ENCODE measurements at places on chromosomes 7 and 10.

GRCh38 chr10:101896225-101896877, 52.8 kb upstream of the KCNIP2 start:
- DNase-seq = no peak

DNA sequence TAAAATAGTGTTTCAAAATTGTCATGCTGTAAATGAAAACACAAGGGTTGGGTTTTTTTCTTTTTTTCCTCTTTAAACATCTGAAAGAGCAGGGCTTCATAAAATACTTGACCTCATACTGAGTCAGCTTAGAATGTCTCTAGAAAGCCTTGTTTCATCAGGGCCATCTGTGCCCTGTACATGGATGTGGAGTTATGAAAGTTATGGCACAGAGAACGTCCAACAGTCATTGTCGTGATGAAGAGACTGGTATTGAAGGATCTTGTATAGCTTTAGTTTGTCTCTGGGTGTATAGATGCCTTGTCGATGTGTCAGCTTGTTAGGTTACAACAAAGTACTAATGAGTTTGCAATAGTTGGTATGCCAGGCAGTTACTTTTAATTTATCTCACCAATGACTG, 127.3 kb downstream of the FAM204A start:
- no peak for DNase-seq

DNA sequence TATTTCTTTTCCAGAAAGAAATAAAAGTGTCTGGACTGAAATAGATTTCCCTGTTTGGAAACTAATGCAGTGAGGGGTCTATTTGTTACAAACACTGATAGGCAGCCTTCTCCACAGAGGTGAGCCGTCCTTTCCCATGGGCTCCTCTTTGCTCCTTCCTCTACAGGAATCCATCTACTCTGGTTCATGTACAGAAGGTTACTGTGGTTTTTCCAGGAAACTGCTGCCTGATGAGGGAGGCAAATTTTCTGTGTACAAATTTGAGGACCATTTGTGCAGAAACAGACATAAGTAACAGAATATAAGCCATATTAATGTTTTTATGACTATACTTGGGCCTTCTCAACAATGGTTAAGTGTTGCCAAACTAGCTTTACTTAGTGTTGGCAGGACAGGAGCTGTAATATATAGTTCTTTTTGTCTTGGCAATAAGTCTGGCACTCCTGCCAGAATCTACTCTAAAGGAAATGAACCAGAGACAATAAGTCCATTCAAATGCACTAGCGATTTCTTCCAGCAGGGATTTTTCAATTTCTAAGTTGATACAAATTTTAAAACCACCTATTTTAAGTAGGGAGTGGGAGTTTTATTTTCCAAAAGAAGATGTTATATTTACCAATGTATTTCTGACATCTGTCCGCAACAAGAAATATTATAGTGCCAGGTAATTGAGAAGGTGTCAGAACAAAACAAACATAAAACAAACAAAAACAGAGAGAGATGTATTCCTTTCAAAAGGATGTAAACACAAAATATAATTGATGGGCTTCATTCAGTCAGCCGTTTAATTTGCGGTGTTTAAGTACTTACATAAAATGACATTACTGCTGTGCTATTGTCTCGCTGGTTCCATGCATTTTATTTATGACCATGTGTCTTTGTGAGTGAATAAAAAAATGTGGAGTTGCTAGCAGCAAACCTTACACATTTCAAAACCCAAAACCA, 91.0 kb upstream of the NFE2L3 start:
- DNase-seq = no peak

GRCh38 chr7:82713506-82713905, 269.9 kb upstream of the CACNA2D1 start:
- no peak for DNase-seq

- DNase-seq = no peak
Observed at GRCh38 chr7:41294556-41295454, 408.1 kb downstream of the INHBA start.

GRCh38 chr10:69087590-69088470, at the start of gene SRGN:
TSS of gene SRGN (plus strand) at chr10:69088103. CDS start at chr10:69088158, 55 bp downstream.
- DNase-seq = no peak

GRCh38 chr7:44287488-44288380, 37.7 kb downstream of the CAMK2B start:
- no peak for DNase-seq

DNA sequence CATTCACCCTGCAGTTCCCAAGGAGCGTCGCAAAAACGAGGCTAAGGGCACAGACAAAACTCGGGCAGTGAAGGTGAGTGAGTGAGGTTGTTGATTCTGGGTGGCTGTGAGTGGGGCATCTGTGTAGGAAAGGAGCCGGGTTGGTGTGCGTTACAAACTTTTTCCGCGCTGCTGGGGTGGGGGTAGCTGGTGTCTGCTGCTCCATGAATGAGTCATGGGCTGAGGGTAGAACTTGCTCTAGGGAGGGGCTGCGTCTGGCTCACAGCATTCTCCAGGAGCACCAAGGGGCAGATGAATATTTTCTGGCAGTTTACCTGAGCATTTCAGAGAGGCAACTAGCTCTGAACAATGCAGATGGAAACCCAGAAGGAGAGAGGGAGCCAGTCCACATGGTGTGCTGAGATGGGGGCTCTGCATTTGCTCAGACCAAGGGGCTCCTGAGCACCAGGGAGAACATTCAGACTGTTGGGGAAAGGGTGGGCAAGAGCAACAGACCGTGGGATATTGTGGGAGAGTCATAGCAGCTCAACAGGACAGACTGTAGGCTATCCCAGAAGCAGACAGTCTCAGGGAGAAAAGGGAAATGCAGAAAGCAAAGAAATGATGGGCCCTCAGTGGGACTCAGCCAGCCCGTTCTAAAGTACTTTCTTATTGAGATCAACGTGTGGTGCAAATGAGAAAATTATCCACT, 18.8 kb downstream of the NOBOX start:
- DNase-seq = no peak

DNA sequence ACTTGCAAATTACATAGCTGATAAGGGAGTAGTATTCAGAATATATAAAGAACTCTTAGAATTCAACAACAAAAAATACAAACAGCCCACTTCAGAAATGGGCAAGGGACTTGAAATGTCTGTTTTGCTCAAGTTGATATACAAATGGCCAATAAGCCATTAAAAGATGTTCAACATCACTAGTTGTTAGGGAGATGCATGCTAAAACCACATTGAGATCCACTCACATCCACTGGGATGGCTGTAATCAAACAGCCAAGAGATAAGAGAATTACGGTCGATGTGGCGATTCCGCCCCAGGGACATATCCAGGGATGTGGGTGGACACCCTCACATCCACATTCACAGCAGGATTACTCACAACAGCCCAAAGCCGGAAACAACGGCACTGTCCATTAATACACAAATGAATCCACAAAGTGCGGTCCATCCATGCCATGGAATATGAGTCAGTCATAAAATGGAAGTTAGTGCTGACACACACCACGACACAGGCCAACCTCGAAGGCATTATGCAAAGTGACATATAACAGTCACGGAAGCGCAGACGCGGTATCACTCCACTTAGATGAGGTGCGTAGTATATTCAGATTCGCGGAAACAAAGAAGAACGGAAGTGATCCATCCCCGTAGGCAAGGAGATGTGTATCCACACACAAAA, 227.8 kb downstream of the DNAJB6 start:
- no peak for DNase-seq

- DNase-seq = no peak
Observed at GRCh38 chr10:105138358-105138757, 497.3 kb downstream of the SORCS3 start.

DNA sequence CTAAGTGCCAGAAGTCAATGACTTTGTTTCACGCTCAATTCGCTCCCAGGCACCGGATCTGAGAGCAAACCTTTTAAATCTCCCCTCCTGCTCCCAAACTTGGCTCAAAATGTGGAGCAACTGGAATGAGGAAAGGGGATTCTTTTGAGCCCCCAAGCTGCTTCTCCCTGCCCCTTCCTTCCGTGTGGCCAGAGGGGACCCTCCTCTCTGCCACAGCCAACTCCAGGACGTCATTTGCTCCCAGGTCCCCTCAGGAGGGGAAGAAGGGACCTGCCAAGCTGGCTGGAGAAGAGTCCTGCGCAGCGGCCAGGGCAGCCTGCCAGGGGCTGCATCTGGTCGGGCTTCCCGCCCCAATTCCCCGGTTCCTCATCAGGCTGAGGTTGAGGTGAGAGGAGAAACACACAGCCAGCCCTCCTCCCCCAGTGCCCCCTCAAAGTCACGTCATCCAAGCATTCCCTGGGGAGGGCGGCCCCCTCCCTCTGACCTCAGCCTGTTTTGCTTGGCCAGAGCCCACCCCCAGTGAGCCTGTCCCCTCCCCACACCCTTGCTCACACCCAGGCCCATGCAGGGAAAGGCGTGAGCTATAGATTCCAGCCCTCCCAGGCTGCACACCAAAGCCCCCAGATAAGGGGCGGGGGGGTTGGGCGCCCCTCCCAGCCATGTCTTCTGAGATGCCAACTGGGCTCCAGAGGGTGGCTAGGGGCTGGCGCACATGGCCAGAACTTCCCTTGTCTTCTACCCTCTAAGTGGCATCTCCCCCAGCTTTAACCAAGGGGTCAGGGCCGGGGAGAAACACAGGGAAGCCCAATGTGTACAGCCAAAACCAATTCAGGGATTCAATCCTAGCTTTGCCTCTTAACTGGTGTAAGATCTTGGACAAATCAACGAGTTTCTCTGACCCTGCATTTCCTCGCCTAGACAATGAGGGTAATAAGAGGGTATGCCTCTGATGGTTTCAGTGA, 35.0 kb downstream of the SH3PXD2A start:
- DNase-seq = no peak

DNA sequence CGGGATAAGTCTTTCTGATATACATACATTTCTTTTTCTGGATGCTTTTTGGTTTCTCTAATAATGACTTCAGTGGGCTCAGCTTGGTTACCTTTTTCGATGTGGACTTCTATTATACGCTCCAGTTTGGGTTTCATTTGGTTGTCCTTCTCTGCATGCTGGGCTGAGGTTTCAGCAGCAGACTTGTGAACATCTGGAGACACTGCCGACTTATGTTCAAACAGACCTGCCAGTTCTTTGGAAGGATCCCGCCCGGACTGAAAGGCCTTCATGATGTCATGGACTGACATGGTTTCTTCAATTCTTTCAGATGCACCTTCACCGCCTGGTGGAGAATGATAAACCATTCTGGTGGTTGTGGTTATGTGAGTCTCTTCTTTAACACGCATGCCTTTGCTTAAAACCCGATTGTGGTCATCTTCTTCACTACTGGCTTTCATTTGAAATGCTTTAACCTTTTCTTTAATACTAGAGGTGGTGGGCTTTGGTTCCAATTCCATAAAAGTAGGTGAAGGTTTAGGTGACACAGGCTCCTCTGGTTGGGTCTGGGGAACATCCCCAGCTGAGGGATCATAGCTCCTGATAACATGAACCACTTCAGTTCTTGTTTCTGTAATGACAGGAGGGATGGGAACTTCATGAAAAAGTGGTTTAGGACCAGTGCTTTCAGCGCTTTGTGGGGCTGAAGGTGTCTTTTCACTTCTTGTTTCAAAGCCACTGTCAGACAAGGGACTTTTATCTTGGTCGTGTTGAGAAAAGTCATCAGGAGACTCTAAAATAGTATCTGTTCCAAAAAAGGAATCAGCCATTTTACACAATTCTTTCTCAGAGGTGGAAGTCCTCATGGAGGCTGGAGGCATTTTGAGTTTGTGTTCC, 167.7 kb upstream of the CCDC6 start:
- DNase-seq = no peak

- DNase-seq = no peak
Observed at GRCh38 chr10:132562916-132563456, 25.4 kb downstream of the INPP5A start.

- no peak for DNase-seq
Observed at GRCh38 chr7:156897673-156898072, 4.7 kb upstream of the LMBR1 start.

DNA sequence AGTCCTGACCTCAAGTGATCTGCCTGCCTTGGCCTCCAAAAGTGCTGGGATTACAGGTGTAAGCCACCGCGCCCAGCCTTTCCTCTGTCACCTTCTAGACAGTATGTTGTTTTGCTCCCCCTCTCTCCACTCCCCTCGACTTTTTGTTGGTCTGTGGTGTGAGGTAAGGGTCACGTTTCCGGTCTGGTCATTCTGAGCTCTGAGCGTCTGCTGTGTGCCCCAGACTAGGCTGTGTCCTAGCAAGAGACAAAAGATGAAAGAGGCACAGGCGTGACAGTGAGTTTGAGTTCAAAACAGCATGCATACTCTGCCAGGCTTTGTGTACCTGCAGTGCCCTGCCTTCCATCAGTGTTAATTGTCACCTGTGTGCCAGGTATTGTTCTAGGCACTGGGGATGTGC, 87.4 kb upstream of the PPIF start:
- no peak for DNase-seq

DNA sequence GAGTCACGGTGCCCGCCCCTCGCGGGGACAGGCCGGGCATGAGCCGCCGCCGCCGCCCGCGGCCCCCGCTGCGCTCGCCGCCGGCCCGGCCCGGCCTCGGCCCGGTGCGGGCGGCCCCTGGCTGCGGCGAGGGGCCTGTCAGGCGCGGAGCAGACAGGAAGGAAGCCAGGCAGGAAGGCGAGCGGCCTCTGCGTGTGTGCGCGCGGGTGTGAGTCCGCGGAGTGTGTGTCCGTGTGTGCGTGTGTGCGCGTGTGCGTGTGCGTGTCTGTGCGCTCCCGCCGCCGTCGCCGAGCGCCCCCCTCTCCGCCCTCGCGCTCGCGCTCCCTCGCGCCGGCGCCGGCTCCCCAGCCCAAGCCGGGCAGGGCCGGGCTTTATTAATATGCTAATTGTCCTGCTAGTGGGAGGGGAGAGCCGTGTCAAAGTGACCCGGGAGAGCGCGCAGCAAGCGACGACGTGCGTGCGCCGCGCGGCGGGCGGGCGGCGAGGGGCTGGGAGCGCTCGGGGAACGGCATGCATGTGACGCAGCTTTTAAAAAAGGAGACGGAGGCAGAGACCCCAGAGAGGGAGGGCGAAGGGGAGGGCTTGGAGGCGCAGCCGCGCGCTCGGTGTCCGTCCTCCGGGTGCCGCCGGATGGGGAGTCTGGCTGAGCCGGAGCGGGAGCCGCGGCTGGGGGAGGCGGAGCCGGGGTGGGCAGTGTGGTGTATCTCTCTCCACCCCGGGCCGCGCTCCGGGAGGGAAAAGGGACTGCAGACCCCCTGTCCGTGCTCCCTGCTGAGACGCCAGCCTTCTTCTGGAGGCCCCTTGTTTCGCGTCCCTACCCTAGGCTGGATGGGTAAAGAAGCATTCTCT, at the start of gene LDB1:
Gene LDB1 (minus strand): TSS at position 227 of the 849 bp plus-strand sequence. CDS start 258 bp downstream, outside the sequence.
- DNase-seq = no peak

- DNase-seq = no peak
Observed at GRCh38 chr7:1323178-1324027, 90.7 kb downstream of the UNCX start.

DNA sequence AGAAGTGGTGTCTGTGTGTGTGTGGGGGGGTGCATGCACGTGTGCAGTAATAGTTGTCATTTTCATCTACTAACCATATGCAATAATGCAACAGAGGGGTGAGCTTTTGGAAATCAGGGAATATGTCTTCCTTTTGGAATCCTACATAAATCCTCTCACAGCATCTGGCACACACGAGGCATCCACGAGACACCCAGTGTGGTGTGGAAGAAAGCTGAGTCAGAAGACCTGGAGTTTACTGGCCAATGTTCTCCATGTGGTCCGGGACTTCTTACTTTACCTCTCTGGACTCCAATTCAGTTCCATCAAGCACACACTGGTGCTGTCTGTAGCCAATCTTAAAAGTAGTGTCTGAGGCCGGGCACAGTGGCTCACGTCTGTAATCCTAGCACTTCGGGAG, 43.1 kb upstream of the C10orf90 start:
- DNase-seq = no peak

- DNase-seq = no peak
Observed at GRCh38 chr7:1243290-1243963, 10.8 kb downstream of the UNCX start.

- no peak for DNase-seq
Observed at GRCh38 chr7:3899559-3899991, 598.5 kb downstream of the SDK1 start.

Data from SK-N-MC (cell line).